T-helper 22 cell (primary cell): ENCODE measurements at places on chromosomes 5 and 9.

DNA sequence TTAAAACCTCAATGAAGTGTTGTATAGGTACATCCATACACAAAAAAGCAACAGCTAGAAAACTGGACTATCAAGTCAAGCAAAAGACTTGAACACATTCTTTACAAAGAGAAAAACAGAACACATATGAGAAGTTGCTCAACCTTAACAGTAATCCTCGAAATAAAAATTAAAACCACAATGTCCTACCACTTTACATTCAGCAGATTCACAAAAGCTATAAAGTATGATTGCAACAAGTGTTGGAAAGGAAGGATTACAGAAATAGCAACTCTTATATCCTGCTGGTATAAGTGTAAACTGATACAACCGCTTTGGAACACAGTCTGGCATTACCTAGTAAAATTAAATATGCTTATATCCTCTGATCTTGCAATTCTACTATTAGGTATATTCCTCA, 28.5 kb upstream of the GOLGA1 start:
- no peak for DNase-seq

GRCh38 chr5:171342362-171343111, 33.5 kb downstream of the TLX3 start:
- no peak for DNase-seq

DNA sequence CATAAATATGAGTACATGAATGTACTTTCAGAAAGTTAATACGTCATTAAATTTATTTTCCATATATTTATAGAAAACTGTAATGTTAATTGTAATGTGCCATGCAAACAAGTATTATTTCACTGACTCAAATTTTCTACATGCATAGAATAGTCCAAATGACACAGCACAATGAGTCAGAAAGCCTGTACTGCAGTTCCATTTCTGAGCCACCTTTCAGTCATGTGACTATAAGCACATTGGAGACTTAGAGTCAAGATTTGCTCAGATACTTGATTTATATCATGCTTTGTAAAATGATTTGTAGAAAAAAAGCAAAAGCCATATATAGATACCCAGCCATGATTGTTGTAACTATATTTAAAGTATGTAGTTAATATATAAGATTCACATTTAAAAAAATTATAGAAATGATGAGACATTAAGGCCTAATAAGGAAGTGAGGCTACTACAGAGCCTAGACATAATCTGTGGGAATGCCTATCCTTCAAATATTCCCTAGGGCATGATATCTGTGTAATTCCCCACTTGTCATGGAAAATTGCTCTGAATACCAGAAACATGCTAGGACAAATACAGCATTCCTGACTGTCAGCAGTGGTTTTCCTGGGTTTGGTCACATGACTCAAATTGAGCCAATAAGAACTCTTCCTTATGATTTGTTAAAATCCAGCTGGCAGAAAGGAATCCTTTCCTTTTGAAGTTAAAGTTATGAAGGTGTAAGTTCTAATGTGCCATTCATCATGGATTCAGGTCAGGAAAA, 50.0 kb downstream of the PTPRD start:
- DNase-seq, result no peak

DNA sequence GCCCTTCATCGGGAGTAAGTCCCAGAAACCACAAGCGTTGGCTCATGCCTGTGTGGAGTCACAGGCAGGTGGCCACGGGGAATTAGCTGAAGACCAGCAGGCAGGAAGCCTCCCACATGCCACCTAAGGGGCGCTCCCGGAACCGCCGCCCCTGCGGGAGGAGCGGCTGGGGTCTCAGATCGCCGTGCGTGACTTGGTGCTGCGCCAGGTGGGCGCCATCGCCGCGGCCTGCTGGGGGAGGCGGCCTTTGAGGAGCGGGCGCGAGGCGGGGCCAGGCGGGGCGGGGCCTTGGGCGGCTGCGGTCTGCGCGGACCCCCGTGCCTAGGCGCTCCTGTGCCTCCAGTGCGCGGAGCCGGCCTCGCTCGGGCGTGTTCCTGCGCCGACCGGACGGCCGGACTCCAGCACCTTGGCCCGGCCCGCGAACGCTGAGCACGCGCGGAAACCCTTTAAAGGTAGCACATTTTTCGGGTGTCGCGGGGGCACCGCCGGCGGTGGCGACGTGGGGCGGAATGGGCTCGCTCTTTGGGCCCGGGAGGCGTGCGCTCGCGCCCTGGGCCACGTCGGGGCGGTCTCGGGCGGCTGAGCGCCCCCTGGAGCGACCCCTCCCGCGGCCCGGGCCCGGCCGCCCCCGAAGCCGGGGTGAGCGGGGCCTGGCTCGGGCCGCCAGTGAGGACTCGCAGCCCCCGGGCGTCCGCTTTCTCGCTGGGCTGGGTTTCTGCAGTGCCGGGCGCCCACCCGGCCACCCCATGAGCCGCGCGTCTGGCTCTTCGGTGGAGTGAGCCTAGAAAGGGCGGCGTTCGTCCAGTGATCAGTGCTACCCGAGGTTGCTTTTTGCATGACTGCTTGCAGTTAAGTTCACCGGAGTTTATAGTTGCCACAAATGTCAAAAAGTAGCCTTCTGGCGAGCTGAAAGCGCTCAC, 24.5 kb downstream of the LECT2 start:
- DNase-seq, result no peak

GRCh38 chr5:35229076-35230037, 930 bp downstream of the PRLR start:
- no peak for DNase-seq

- DNase-seq, result no peak
Observed at GRCh38 chr9:1454211-1454610, 404.1 kb downstream of the DMRT2 start.

DNA sequence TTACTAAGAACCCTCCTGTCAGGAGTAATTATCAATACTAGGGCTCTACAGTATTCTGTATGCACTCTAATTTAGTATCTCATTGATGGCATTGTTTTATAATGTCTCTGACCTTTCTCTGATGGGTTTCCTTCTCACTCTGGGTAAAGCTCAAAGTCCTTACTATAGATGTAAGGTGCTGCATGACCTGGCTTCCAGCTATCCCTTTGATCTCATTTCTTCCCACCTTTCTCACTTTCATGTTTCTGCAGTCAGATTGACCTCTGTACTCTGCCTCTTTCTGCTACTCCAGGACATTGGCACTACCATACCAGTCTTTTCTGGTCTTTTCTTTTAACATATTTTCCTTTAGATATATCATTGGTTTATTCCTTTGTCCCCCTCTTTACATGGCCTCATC, 2332.8 kb upstream of the C9orf72 start:
- no peak for DNase-seq
